Panc1 (cell line): ENCODE measurements at places on chromosomes 5 and 9. TPM values are rescaled to one million over a fixed set of nuclear protein-coding genes. Genes with fewer than 3 reads are reported as not detected.

The RORB gene
- 0.08 TPM for total RNA-seq

- no peak overlapping the region for H3K27ac ChIP-seq
- no peak for DNase-seq
- H3K4me1 ChIP-seq = no peaks in the 10 kb centered on the region
- no peak overlapping the region for H3K4me3 ChIP-seq
- H3K36me3 ChIP-seq = no peaks in the 10 kb centered on the region
Observed at GRCh38 chr5:161306351-161306995, 240.1 kb downstream of the GABRB2 start.

- peaks cover 12% of the 10 kb centered on the region for H3K36me3 ChIP-seq
- no peaks in the 10 kb centered on the region for H3K27me3 ChIP-seq
- H3K4me1 ChIP-seq = no peaks in the 10 kb centered on the region
- H3K27ac ChIP-seq = no peak overlapping the region
- H3K4me3 ChIP-seq = no peak overlapping the region
Observed at GRCh38 chr5:80668016-80668969, 13.5 kb upstream of the DHFR start.

- H3K27ac ChIP-seq = no peak overlapping the region
- no peaks in the 10 kb centered on the region for H3K4me1 ChIP-seq
- DNase-seq = no peak
- peaks cover 8% of the 10 kb centered on the region for H3K36me3 ChIP-seq
- no peaks in the 10 kb centered on the region for H3K27me3 ChIP-seq
Observed at GRCh38 chr9:113184539-113184938, 33.7 kb downstream of the SLC31A2 start.

- no peaks in the 10 kb centered on the region for H3K36me3 ChIP-seq
- no peak overlapping the region for H3K4me3 ChIP-seq
- peaks cover 3% of the 10 kb centered on the region; the same call in 1 of the 2 replicates for H3K4me1 ChIP-seq
- DNase-seq = no peak
Observed at GRCh38 chr5:143105216-143105905, 298.1 kb downstream of the NR3C1 start.

DNA sequence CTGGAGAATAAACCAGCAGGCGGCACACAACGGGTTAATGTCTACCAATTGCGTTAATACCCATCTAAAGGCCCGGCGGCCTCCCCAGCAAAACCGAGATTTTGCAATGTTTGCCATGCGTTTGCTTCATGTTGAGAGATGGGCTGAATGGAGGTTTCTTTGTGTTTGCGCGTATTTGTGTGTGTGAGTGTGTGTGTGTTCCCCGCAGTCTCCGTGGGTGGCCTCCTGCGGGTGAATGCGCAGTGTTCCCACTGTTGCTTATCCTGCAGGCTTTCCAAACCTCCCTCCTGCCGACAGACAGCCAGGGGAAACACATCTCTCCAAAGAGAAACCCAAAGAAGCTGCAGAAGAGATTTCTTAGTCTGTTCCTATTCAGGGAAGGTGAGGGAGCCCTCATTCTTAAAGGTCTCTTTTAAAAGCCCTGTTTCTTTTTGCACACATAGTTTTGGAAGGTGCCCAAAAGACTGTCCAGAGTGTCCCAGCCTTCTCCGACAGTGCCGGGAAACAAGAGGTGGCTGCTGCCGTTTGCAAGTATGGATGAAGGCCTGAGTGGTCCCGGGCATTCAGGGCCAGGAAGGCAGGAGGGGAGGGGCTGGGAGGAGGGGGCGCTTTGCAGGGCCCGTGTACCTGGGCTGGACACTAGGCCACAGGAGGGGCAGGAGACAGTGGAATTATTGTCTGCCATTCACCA, 103.8 kb upstream of the ERCC6L2 start:
- no peak for DNase-seq
- H3K36me3 ChIP-seq = no peaks in the 10 kb centered on the region
- H3K4me1 ChIP-seq = no peaks in the 10 kb centered on the region
- no peaks in the 10 kb centered on the region for H3K27me3 ChIP-seq
- no peak overlapping the region for H3K27ac ChIP-seq

DNA sequence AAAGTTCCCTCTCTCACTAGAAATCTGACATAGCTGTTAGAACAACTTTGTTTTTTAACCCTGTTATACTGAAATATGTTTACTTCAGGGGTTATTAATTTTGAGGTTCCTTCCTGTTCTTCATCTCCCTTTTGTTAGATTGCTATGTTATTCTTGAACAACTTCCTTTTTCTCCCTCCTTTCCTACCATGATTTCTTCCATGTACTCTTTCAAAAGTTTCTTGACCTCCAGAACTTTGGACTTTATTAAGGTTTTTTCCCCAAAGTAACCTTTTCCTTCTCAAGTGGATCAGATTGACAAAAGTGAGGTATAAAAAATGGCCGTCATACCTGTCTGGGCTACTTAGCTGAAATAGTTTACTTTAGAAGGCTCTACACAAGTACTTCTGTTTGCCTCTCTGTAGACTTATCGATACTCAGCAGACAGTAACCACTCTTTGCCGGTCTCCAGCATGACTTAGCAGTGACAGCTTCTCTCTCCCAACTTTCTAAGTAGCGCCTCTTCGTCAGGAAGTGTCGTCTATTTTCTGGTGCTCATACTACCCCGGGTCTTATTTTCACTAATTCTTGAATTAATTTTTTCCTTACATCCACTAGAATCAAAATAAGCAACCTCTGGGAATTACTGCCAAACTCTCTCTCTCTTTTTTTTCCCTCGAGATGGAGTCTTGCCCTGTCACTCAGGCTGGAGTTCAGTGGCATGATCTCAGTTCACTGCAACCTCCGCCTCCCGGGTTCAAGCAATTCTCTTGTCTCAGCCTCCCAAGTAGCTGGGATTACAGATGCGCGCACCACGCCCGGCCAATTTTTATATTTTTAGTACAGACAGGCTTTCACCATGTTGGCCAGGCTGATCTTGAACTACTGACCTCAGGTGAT, 19.7 kb downstream of the NFIL3 start:
- no peak for DNase-seq
- H3K4me3 ChIP-seq = no peak overlapping the region
- H3K4me1 ChIP-seq = no peaks in the 10 kb centered on the region
- H3K36me3 ChIP-seq = no peaks in the 10 kb centered on the region
- H3K27me3 ChIP-seq = no peaks in the 10 kb centered on the region
- H3K27ac ChIP-seq = no peak overlapping the region

The DOCK8 gene
- total RNA-seq = 1.4 TPM

DNA sequence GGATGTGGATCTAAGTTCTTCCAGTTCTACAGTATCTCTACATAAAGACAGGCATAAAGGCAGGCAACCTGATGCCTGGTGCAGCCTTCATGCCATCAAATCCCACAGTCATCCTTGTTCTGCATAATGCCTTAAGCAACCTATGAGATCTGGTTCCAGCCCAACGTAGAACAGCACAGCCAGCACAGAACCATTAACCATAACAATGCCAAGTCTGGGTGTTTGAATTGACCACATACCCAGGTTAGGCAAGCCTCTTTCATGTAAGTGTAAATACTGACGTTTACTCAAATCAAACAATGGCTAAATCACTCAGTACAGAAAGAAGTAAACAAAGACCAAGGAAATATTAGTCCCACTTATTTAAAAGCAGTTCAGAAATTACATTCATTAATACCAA, 195.0 kb downstream of the ADAMTSL1 start:
- no peaks in the 10 kb centered on the region for H3K36me3 ChIP-seq
- H3K27ac ChIP-seq = no peak overlapping the region
- no peak for DNase-seq
- H3K4me3 ChIP-seq = no peak overlapping the region

GRCh38 chr9:95107001-95107749, 210.3 kb downstream of the FANCC start:
- H3K27ac ChIP-seq = no peak overlapping the region
- no peaks in the 10 kb centered on the region for H3K4me1 ChIP-seq
- H3K36me3 ChIP-seq = no peaks in the 10 kb centered on the region
- H3K4me3 ChIP-seq = no peak overlapping the region
- no peaks in the 10 kb centered on the region for H3K27me3 ChIP-seq
- no peak for DNase-seq

DNA sequence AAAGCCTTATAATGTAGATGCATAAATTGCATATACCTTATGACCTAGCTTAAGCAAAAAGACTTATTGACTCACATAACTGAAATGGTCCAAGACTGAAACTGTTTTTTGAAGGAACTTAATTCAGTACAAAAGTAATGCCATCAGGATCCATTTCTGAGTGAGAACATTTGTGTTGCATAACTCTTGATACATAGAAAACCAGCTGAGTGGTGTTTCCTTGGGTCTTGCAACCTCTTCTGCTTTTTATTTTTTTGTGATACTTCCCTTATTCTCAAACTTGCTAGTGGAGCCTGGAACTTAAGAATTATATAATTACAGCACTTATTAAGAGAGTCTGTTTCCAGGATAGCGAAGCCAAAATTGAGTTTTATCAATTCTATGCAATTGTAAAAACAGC, 272.0 kb downstream of the MAN2A1 start:
- H3K27ac ChIP-seq = no peak overlapping the region
- no peak for DNase-seq
- no peaks in the 10 kb centered on the region for H3K4me1 ChIP-seq
- no peaks in the 10 kb centered on the region for H3K36me3 ChIP-seq

DNA sequence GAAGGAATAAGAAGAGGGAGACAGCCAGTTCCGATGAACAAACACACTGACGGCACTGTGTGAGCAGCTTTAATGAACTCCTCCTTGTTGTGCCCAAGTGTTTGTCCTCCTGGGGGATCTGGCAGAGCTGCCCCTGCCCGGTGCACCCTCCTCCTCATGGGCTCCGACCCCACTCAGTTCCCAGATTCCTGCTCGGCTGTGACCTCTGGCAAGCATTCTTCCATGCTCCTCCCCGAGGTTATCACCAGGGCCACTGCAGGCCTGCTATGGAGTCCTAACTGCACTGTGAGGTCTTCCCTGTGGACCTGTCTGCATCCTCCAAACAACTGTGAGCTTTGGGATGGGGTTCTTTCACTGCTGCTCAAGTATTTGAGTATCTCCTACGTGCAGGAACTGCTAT, 142.2 kb downstream of the DCP2 start:
- no peaks in the 10 kb centered on the region for H3K36me3 ChIP-seq
- peaks cover 7% of the 10 kb centered on the region for H3K27me3 ChIP-seq
- no peaks in the 10 kb centered on the region for H3K4me1 ChIP-seq
- H3K27ac ChIP-seq = no peak overlapping the region

GRCh38 chr5:19630876-19631275, 357.1 kb downstream of the CDH18 start:
- H3K27me3 ChIP-seq = no peaks in the 10 kb centered on the region
- H3K4me1 ChIP-seq = no peaks in the 10 kb centered on the region
- H3K27ac ChIP-seq = no peak overlapping the region
- DNase-seq = no peak
- no peaks in the 10 kb centered on the region for H3K36me3 ChIP-seq
- no peak overlapping the region for H3K4me3 ChIP-seq

The PCDHGA3 gene
- not detected for total RNA-seq

- no peak overlapping the region for H3K27ac ChIP-seq
- no peak for DNase-seq
- H3K4me3 ChIP-seq = no peak overlapping the region
- no peaks in the 10 kb centered on the region for H3K27me3 ChIP-seq
- H3K4me1 ChIP-seq = no peaks in the 10 kb centered on the region
Observed at GRCh38 chr9:23194281-23194680, 631.8 kb downstream of the ELAVL2 start.

DNA sequence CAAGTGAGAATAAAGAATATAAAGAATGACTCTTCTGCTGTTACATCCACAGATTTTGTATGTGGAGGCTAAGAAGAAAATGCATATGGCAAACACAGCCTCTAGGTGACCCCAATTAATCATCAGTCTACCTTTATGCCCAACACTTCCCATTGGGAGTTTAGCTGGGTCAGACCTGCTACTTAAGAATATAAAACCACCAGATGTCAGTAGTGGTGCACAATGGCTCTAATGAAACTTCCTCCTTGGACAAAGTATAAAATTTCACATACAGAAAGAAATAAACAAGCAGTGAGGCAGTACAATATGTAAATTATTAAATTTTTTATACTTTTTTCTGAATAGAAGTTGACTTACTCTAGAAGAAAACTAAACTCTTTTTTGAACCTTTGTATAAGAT, 539.9 kb downstream of the BRINP1 start:
- no peak overlapping the region for H3K27ac ChIP-seq
- no peaks in the 10 kb centered on the region for H3K27me3 ChIP-seq
- no peaks in the 10 kb centered on the region for H3K36me3 ChIP-seq
- H3K4me3 ChIP-seq = no peak overlapping the region
- DNase-seq = no peak
- no peaks in the 10 kb centered on the region for H3K4me1 ChIP-seq

The GRM6 gene
- total RNA-seq = not detected

DNA sequence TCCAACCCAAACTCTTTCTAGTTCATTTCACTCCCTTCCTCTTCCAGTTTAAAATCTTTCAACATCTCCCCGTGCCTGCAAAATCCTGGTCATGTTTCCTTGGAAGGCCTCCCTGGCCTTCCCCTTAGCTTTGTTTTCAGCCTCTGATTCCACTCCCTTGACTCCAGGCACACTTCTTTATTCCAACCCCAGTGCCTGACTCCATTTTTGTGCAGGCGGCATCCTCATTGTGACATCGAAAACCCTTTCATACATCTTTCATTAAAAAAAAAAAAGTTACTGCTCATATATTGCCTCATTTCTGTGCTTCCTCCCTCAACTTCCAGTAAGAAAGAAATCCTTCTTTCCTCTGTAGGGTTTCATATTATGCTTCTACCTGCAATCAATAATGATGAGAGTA, 7.1 kb upstream of the TNFSF8 start:
- H3K27me3 ChIP-seq = no peaks in the 10 kb centered on the region
- no peak overlapping the region for H3K27ac ChIP-seq
- no peak for DNase-seq
- H3K4me3 ChIP-seq = no peak overlapping the region

The ADAMTS2 gene
- total RNA-seq = 0.13 TPM

The LTC4S gene
- total RNA-seq = 0.69 TPM

DNA sequence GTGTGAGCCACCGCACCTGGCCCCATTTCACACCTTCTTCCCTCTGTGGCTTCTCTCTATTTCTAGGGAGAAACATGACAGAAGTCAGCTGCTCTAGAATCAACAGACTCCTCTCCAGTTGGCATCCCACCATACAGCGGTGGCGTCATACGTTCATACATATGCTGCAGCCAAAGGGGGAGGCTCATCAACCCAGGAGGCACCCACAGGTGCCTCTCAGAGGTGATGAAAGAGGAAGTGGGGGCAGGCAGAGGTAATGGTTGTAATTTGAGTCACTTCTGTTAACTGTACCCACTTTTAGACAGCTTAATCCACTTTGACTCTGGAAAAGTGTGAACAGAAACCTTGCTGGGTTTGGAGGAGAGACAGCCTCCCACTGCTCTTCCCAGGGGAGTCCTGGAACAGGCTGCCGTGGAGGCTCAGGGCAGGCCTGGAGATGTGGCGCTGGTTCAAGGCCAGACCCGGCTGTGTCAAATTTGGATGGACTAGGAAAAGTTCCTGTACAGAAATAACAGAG, 47.3 kb upstream of the SUB1 start:
- no peaks in the 10 kb centered on the region for H3K36me3 ChIP-seq
- H3K4me3 ChIP-seq = no peak overlapping the region
- H3K27ac ChIP-seq = no peak overlapping the region
- H3K27me3 ChIP-seq = no peaks in the 10 kb centered on the region
- no peak for DNase-seq
- no peaks in the 10 kb centered on the region for H3K4me1 ChIP-seq

- no peak overlapping the region for H3K27ac ChIP-seq
- no peaks in the 10 kb centered on the region for H3K27me3 ChIP-seq
- no peak overlapping the region for H3K4me3 ChIP-seq
- DNase-seq = no peak
- no peaks in the 10 kb centered on the region for H3K36me3 ChIP-seq
Observed at GRCh38 chr9:117325831-117326230, 89.0 kb downstream of the ASTN2 start.

The IL3 gene
- total RNA-seq = not detected
